ENCODE measurements at places on chromosomes 3 and 15. TPM values are rescaled to one million over a fixed set of nuclear protein-coding genes. Genes with fewer than 3 reads are reported as not detected.
A peak's percentile ranks its signal among the peaks of the same experiment; 100 is the strongest.

Gene MYZAP
- total RNA-seq, result 1.9 TPM

GRCh38 chr15:77974416-77975331 lies 102.8 kb downstream of the TBC1D2B start:
- H3K4me1 ChIP-seq, result peaks cover 25% of the 10 kb centered on the region
- no peak for DNase-seq

Gene GP5
- not detected for total RNA-seq

DNA sequence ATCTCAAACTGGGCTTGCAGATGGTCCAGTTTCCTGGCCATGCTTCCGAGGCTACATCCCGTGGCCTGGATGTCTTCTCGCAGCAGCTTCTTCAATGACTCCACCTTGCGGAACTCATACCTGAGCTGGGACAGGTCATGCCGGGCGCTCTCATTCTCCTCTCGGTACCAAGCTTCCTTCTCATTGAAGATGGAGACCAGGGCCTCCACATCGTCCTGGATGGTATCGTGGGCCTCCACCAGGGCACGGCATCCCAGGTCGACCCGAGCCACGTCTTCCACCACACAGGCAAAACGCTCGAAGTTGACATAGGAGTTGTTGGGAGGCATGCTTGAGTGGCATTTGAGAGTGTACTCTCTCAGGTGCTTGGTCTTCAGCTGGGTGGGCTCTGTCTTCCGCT lies 89.2 kb upstream of the HERC1 start:
- no peaks in the 10 kb centered on the region for H3K27me3 ChIP-seq
- no peak overlapping the region for H3K27ac ChIP-seq
- no peak for DNase-seq
- H3K4me3 ChIP-seq, result no peak overlapping the region
- peaks cover 1% of the 10 kb centered on the region for H3K36me3 ChIP-seq

Gene FXR1
- total RNA-seq, result 118 TPM

DNA sequence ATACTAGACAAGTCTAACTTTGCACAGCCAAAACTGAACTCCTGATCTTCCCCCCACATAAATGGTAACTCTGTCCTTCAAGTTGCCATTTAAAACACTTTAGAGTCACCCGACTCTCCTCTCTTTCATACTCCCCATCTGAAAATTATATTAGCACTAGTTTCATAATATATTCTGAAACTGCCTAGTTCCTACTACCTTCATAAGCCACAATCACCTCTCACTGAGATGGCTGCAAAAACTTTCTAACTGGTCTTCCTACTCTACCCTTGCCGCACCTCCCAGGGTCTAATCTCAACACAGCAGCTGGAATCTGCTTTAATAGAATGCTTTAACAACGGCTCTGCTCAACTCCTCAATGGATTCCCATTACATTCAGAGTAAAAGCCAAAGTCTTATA lies 55.0 kb downstream of the GLB1 start:
- H3K27me3 ChIP-seq, result no peaks in the 10 kb centered on the region
- H3K27ac ChIP-seq, result no peak overlapping the region
- DNase-seq, result no peak

DNA sequence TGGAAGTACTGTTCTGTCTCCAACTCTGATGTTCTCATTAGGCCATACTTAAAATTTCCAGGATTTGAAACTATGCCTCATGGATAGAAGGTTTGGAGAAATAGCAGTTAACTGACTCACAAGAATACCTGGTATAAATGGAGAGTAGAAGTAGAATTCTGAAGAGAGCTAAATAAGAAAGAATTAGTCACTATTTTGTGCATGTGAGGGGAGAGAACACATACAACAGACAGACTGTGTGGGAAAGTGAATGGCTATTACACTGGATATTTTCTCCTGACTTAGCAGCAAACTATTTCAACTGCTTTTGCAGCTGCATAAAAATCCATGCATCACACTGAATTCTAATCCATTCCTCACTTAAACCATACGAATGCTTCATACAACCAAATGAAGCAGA lies 71.3 kb downstream of the C3orf70 start:
- H3K27me3 ChIP-seq, result no peaks in the 10 kb centered on the region
- H3K4me3 ChIP-seq, result no peak overlapping the region
- H3K27ac ChIP-seq, result peak overlapping the region; percentile 33

Gene ZXDC
- total RNA-seq, result 26.3 TPM

- H3K36me3 ChIP-seq, result no peaks in the 10 kb centered on the region
- no peak overlapping the region for H3K4me3 ChIP-seq
- H3K27ac ChIP-seq, result no peak overlapping the region
- no peak for DNase-seq
- peaks cover 21% of the 10 kb centered on the region for H3K27me3 ChIP-seq
Measured at GRCh38 chr3:194365526-194365925, 4.0 kb downstream of the LRRC15 start.

GRCh38 chr3:46821553-46821952 lies 41.7 kb downstream of the MYL3 start:
- H3K36me3 ChIP-seq, result peaks cover 5% of the 10 kb centered on the region
- no peak overlapping the region for H3K27ac ChIP-seq
- H3K4me3 ChIP-seq, result no peak overlapping the region
- peaks cover 31% of the 10 kb centered on the region for H3K27me3 ChIP-seq
- DNase-seq, result no peak

DNA sequence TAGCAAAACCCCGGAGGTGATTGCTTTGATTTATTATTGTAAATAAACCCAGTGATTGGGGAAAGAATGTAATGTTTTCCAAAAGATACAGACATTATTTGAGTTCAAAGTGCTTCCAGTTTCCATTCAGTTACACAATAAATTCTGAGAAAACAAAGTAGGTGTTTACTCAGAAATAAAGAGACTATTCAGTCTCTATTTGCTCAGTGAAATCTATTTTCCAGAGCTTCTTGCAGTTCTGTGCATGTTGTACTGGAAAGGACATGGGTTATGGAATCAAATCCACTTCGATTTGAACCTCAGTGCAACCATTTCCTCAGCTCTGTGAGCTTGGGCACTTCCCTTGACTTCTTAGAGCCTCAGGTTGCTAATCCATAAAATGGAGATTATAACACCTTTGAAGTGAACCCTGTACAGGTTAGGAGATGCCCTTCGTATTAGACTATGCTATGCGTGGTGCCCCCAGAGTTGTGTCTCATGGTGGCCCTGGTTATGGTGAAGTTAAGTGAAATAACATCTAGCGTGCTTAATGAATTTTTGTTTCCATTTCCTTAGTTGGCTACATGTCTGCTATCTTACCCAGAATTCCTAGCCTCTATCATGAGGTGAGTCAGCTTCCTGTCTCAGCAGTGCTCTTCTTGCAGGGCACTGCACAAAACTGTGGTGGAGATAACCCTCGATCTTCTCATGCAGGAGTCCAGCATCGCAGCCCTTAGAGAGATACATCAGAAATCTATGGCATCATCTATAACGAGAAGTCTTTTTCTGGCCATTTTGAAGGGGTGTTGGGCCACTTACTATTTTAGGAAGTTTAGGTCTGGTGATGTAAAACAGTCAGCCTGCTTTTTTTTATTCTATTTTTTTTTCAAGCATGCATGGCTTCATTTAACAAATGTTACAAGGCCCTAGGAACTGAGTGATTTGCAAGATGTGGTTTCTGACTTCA lies 97.7 kb downstream of the RPL39L start:
- peaks cover 22% of the 10 kb centered on the region for H3K4me1 ChIP-seq
- H3K27ac ChIP-seq, result peak overlapping the region; percentile 52
- no peaks in the 10 kb centered on the region for H3K27me3 ChIP-seq
- no peak overlapping the region for H3K4me3 ChIP-seq
- no peak for DNase-seq

Gene SLC9C1
- not detected for total RNA-seq

DNA sequence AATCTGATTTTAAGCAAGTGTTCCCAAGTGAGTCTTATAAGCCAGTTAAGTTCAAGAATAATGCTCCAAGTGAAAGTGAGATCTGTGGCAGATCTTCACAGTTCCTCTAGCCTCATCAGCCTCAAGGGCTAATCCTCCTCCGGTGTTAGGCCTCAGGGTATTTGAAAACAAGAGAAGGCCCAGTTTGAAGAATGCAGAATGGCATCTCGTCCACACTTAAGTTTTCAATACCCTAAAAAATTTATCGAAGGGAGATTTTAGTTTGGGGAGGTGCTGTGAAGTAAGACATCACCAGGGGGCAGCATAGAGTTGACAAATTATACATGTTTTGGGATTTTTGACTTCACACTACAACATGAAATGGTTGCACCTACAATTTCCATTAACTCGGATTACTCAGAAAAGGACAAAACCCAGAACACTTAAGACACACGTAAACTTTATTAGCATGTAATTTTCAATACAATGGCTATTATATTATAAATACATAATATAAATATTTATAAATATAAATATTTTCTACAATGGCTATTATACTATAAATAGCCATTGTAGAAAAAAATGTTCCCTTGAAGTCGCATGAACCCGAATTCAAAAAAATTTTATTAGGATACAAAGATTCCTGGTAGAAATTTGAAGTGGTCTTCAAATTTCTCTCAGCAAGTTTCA lies 2.3 kb upstream of the TMEM266 start:
- H3K4me1 ChIP-seq, result peaks cover 10% of the 10 kb centered on the region
- peaks cover 48% of the 10 kb centered on the region for H3K27me3 ChIP-seq
- no peaks in the 10 kb centered on the region for H3K36me3 ChIP-seq
- H3K4me3 ChIP-seq, result peak overlapping the region; percentile 47

DNA sequence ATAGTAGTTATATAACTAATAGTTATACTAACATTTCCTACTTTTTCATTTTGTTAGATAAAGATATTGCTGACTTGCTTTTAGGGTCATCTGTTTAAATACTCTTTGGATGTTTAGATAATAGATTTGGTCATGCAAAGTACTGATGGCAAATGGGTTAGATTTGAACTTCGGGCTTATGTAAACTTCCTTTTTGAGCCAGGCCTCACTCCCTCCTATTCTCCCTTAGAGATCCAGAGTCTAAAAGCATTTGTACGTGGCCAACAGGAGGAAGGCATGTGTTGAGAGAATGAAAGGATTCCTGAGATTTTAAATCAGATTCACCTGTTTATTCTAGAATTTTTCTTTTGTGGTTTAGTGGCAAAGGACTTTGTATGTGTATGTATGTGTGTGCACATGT lies 106.4 kb upstream of the GBE1 start:
- H3K36me3 ChIP-seq, result no peaks in the 10 kb centered on the region
- no peak overlapping the region for H3K4me3 ChIP-seq
- H3K27me3 ChIP-seq, result no peaks in the 10 kb centered on the region

Gene DLEC1
- 0.17 TPM for total RNA-seq

GRCh38 chr3:150762662-150763121 lies 277 bp downstream of the SIAH2 start:
- peak overlapping the region; percentile 88 for H3K4me3 ChIP-seq
- no peak for DNase-seq
- no peak overlapping the region for H3K27ac ChIP-seq
- H3K36me3 ChIP-seq, result peaks cover 1% of the 10 kb centered on the region

GRCh38 chr3:66485291-66485968 lies 15.4 kb downstream of the LRIG1 start:
- H3K4me1 ChIP-seq, result peaks cover 92% of the 10 kb centered on the region
- H3K27me3 ChIP-seq, result no peaks in the 10 kb centered on the region
- no peak for DNase-seq
- H3K36me3 ChIP-seq, result no peaks in the 10 kb centered on the region
- H3K4me3 ChIP-seq, result peak overlapping the region; percentile 26

DNA sequence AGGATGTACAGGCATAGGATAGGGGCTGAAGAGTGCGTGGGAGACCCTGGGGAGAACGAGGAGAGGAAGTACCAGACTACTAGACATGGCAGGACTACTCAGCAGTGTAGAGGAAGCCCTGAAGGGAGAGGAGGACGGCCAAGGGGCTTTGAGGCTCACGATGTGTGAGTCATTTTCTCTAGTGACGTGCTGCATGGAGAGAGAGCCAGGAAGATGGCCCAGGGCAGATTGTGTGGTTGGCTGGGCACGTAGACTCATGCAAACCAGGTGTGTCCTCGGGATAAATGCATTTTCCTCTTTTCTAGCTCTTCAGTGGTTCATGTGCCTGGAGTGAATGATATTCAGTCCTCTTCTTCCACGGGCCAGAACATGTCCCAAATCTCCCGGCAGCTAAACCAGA lies 115.0 kb upstream of the ABHD17C start:
- no peaks in the 10 kb centered on the region for H3K27me3 ChIP-seq
- no peak overlapping the region for H3K4me3 ChIP-seq
- no peak for DNase-seq
- H3K27ac ChIP-seq, result peak overlapping the region; percentile 9
- H3K4me1 ChIP-seq, result peaks cover 11% of the 10 kb centered on the region
- H3K36me3 ChIP-seq, result peaks cover 45% of the 10 kb centered on the region

Gene AMT
- 6.0 TPM for total RNA-seq

Gene CAMK2N2
- 3.9 TPM for total RNA-seq

Gene EFCAB12
- total RNA-seq, result not detected

GRCh38 chr3:127760361-127760760 lies 62.0 kb downstream of the MGLL start:
- peaks cover 39% of the 10 kb centered on the region for H3K4me1 ChIP-seq
- peaks cover 7% of the 10 kb centered on the region for H3K36me3 ChIP-seq
- no peaks in the 10 kb centered on the region for H3K27me3 ChIP-seq
- H3K27ac ChIP-seq, result no peak overlapping the region
- H3K4me3 ChIP-seq, result no peak overlapping the region
- no peak for DNase-seq

DNA sequence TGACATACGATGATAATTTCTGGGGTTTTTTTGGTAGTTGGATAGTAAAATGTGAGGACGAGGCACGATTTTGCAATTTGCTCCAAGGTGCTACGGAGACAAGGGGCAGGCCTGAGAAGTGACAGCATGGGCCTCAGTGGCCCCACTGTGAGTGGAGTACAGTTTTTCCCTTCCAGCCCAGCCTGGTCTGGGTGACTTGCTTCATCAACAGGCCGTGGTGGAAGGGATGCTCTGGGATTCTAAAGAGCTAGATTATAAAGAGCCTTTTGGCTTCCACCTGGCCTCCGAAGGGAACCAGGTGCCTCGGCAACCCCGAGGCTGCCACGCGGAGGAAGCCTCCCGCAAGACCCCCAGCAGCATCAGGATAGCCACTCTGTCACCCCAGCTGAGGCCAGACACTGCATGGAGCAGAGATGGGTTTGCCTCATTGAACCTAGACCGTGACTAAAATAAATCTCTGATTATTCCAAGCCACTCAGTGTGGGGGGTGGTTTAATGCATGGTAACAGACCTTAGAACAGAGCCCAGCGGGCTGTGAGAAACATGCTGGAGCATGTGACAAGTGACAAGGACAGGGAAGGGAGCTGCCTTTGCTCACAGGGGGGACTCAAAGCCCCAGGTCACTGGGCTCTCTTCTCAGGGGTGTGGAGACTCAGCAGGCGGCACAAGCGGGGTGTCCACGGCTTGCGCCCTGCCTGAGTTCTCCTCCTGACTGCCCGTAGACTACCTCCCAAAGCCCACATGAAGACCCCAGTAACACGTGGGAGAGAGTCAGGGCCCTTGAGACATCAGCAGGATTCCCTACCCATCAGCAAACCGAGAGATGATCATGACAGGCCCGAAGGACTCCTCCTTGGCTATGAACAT lies 22.6 kb upstream of the SLC41A3 start:
- no peak for DNase-seq
- H3K4me1 ChIP-seq, result peaks cover 14% of the 10 kb centered on the region
- H3K27me3 ChIP-seq, result no peaks in the 10 kb centered on the region

Gene MCTP2
- total RNA-seq, result 4.5 TPM

GRCh38 chr15:25773248-25773647 lies 89.9 kb downstream of the ATP10A start:
- no peaks in the 10 kb centered on the region for H3K27me3 ChIP-seq
- H3K36me3 ChIP-seq, result peaks cover 19% of the 10 kb centered on the region
- peaks cover 92% of the 10 kb centered on the region for H3K4me1 ChIP-seq
- no peak overlapping the region for H3K4me3 ChIP-seq
